Skin of body (tissue), 3 donors: ENCODE measurements at places on chromosomes 12 and 14.

DNA sequence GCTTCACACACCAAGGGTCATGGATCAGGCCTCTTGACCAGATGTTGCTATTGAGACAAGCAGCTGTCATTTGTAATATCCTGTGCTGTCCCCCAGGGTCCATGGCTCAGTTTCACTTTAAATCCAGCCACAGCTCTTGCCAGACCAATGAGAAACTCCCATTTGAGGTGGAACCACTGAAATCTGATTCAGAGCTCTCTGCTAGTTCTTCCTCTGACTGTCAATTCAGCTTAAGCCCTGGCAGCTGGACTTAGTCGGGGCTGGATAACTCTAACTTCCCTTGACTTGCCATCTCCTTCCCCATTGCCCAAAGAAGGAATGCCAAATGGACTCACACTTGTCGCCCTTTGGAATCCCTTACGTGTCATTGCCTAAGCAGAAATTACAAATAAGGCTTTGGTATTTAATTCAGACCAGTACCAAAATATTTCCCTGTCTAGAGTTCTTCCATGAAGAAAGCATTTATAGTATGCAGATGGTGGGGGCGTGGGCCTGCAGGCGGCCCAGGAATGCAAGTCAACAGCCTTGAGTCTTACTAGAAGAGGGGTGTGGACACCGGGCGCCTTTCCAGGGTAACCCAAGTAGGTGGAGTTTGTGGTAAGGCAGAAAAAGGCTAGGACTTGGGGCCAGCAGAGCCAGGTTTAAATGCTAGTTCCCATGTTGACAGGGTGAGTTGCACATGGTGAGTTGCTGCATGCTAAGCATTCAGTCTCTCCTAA is 96.9 kb upstream of the TMPO start:
- DNase-seq, result peak; percentile 90

DNA sequence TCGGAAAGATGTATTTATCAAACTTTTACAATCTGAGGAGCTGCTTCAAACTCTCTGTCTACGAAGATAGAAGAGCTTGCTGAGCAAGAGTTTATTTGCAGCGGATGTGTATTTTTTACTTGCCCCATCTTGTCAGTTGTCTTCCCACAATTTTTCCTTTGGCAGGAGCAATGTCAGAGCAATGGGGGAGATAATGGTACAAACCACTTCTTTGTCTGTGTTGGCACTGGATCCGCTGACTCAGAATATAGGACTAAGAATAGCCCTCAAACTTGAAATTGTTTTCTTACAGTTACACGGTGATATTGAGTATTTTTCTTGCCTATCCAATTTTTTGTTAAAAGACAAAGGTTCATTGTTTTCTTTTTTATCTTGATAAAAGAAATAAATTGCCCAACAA is 27.6 kb downstream of the HELB start:
- DNase-seq, result no peak

GRCh38 chr12:6367065-6367968 is 8.0 kb downstream of the SCNN1A start:
- DNase-seq, result no peak

DNA sequence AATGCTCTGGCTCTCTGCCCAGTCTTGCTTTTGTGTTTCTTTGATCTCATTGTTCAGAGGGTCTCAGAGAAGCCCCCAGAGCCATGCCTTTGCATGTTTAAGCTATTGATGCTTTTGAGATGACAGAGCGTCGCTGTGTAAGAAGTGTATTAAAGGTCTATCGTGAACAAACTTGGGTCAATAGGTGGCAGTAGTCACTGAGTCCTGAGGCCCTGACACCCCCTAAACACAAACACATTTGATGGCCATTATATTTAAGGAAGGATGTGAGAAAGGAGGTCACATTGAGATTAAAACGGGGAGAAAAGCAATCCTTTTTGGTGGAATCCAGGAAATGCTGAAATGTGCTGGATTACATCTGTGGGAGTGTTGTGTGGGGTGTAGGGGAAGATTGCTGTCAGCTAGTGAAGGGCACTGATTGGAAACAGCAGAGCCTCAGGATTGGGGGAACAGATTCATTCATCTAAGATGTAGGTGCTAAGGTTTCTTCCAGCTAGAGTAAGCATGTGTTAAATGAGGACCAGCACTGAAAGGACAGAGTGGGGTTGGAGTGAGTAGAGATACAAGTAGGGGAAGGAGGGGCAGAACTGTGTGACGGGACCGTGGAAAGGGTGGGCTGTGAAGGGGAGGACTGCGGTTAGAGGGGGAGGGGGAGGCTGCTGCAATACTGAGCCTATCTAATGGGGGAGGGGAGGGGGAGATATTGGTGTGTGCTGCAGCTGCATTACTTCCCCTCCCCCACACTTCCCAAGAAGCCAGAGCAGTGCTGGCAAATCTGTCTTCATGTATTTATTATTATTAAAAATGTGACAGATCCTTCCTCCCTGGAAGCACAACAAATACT is 12.7 kb downstream of the NGDN start:
- no peak for DNase-seq

GRCh38 chr12:13661005-13661887 is 320.2 kb downstream of the GRIN2B start:
- DNase-seq, result peak; percentile 73

DNA sequence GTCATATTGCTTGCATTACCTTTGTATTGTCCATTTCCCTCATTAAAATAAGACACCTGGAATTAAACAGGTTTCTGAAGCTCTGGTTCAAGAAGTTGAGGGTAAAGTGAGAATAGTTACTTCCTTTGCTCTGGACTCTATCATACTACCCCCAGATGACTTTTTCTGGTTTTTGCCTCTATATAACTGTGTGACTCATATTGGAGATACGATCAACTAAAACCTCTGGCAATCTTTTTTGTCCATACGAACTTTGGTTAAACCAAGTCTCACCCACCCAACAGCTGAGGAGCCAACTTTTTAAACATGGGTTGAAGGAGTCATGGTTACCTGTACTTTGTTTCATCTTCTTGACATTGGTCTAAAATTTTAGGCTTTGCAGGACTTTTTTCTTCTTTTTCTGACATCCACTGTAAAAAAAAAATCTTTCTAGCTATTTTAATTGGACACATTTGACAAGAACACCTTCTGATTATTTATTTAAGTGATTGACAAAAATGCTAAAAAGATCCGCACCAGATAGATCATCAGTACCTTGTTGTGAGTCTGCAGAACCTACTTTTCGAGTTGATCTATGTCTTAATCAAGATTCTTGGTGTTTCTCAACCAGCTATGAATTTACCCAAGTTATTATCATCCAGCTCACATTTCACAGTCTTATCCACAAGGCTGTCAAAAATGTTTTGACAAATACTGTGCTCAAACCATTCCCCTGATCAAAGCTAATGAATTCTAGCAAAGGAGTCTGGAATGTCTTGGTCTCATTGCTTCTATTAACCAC is 166.0 kb downstream of the IPO8 start:
- no peak for DNase-seq

DNA sequence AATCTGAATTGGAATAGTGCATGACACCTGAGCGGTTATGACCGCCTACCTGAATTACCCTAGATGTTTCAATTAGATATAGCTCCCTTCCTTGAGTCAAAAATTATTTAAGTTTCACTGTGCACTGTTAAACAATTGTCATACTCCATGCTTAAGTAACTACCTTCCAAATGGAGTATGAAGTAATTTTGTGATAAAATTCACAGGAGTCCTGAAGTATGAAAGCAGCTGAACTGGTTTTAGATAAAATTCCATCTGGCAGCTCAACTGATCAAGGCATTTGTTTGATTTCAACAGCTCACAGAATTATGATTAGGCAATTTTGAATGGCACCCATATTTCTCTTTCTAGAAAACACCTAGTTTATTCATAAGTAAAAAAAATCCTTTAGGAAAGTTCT is 19.5 kb downstream of the PRICKLE1 start:
- no peak for DNase-seq

DNA sequence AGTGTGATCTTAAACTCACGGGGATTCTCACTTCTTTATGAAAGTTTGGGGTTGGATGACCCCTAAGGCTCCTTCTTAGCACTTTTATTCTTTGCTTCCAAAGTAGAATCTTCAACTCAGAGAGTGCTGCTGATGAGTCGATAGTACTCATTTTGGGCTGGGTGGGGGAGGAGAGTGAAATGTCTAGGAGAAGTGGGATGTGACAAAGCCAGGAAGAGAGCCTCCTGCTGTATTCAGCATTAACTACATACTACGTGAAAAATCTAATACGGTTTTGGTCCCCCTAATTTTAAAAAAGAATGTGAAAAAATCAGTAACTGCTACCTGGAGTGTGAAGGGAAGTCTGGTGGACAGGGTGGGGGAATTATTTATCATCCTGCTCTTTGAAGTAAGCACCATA is 148.3 kb downstream of the SAMD4A start:
- DNase-seq, result no peak

- no peak for DNase-seq
Measured at GRCh38 chr14:104140213-104140462, 1.8 kb downstream of the KIF26A start.

DNA sequence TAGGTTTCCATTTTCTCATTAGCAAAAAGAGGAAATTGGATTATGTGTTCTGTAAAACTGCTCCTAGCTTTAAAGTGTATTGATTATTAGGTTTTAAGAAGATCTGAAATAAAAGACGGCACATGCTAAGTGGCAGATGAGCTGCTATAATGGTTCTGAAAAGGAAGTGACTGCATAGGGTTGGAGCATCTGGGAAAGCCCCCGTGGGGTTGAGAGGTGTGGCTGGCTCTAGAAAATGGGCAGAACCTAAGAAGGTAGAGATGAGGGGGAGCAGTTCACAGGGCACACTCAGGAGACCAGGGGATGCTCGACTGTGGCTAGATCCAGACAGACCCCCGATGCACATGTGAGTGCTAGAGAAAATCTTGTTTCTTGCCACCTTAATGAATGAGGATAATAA is 1.9 kb downstream of the IFNG-AS1 start:
- DNase-seq, result no peak

DNA sequence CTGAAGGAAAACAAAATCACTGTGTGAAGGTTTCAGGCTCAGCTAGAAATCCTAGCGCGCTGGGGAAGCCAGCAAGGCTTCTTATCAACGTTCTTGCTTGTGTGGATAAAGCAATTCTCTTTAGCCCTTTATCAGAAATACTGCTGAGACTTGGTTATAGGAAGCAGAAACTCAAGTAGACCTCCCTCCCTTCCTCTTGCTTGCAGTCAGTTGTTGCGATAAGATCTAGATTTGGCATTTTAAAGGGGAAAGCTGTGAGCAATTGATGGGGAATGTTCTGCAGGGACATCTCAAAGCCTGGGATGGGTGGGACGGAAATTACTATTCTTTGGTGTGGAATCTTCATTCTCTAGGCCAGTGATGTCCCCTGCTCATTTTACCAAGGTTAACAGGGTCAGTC is 76.4 kb upstream of the ANO4 start:
- no peak for DNase-seq

GRCh38 chr12:22447223-22447622 is 97.1 kb downstream of the C2CD5 start:
- DNase-seq, result no peak

GRCh38 chr12:76337583-76337982 is 10.6 kb downstream of the BBS10 start:
- DNase-seq, result no peak

GRCh38 chr14:103527408-103528145 is 1.4 kb upstream of the TRMT61A start:
- no peak for DNase-seq

DNA sequence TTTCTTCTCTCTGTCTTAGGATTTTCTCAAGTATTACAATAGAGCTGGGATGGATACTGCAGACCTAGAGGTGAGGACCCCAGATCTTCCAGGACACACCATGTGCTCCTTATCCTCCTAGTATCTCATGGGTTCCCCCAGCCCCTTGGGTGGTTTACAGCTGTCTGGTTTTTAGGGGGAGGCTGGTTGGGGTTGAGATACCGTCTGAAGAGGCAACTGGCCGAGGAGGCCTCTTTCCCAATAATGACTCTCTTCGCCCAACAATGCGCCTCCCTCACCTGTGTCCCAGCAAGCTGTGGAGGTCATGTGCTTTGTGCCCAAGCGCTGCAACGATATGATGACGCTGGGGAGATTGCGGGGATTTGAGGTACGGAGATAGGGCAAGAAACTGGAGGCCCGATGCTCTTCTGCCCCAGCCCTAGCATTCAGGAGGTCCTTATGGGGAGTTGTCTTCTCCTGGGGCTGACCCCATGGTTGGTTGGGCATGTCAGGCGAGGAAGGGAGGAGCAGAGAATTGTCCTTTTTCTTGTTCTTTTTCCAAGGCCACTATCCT is 3.8 kb downstream of the ARHGEF25 start:
- no peak for DNase-seq

DNA sequence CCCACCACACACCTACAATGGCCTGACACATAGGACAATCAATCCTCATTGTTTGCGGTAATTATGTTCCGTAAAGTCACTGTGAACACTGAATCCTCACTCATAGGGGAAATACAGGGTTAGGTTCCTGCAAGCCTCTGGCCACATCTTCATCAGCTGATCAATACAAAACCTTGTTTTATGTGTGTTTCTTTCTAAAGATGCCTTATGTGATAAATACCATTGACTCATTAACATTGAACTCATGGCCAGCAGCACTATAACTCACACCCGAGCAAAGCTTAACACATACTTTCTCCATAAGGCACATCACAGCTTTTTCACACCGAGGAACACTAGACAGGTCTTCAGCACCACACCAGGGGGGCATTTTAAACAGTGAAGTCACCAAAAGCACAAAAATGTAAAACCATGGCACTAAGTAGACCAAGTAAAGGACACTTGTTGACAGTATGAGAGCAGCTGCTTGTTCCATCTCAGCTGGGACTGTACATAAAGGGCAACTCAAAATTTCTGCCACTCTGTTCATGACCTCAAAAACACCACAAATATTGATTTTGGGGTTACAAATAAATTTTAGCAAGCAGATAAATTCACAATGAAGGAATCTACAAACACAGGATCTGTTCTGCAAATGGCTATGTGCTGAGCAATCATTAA is 60.5 kb downstream of the ESR2 start:
- DNase-seq, result no peak

- DNase-seq, result no peak
Measured at GRCh38 chr12:112447106-112447505, 28.4 kb downstream of the PTPN11 start.

GRCh38 chr12:112413855-112414625 is 4.6 kb upstream of the RPL6 start:
- DNase-seq, result no peak

DNA sequence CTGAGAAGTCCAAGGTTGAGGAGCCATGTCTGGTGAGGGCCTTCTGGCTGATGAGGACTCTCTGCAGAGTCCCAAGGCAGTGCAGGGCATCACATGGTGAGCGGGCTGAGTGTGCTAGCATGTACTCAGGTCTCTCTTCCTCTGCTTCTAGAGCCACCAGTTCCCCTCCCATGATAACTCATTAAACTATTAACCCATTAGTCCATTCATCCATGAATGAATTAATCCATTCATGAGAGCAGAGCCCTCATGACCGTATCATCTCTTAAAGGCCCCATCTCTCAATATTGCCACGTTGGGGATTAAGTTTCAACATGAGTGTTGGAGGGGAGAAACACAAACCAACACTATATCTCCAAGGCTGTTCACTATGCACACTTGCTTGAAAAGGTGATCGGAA is 83.7 kb downstream of the TMEM30B start:
- no peak for DNase-seq
